ENCODE measurements at places on chromosomes 12 and 14.

GRCh38 chr12:19398376-19399363 is 40.6 kb upstream of the AEBP2 start:
- no peak for DNase-seq

DNA sequence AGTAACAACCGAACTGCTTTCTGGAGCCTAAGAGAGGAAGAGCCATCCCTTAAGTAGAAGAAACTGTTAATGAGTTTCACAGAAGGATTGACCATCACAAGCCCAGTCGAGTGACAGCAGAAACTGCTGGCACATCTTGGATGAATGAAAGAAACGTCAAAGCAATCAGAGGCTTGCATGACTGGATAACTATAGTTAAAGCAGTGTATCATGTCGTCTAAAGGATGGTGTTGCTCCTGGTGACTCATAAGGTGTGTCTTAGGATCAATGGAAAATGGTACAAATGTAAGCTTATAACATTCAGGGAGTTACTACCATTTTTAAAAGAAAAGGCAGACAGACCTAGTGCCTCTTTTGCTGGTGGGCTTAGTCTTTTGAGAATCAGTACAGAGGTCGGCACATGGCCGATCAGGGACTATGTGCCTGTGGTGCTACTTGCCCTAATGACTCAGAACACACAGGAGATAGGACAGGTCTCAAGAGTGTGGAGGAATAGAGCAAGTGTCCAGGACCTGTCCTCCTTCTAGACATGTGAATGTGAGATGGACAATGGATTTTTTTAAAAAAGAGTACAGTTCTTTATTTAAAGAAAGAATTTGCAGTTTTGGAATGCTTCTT is 55.7 kb downstream of the TMX1 start:
- no peak for DNase-seq

GRCh38 chr12:128259556-128260070 is 7.4 kb upstream of the TMEM132C start:
- DNase-seq = no peak

GRCh38 chr12:99388671-99389195 is 258.8 kb upstream of the GARIN6 start:
- DNase-seq = no peak

GRCh38 chr12:124964836-124965462 is 24.0 kb downstream of the DHX37 start:
- DNase-seq = no peak

- no peak for DNase-seq
These were observed 590.5 kb upstream of the LRFN5 start for GRCh38 chr14:41016213-41016612.

DNA sequence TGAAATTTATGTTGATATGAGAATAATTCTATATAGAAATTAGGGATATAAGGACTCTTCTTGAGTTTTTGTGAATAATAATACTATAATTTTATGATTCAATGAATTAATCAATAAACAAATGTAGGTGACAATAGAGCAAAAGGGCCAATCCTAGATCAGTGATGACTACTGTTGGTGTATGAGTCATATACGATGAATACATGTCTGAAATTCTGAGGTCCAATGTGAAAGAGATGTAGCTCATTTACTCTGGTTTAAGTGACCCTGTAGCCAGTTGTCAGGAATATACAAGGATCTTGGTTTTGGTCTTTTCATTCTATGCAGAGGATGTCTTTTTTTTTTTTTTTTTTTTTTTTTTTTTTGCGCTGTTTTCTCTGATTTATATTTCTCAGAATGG is 72.1 kb upstream of the RTL1 start:
- no peak for DNase-seq

DNA sequence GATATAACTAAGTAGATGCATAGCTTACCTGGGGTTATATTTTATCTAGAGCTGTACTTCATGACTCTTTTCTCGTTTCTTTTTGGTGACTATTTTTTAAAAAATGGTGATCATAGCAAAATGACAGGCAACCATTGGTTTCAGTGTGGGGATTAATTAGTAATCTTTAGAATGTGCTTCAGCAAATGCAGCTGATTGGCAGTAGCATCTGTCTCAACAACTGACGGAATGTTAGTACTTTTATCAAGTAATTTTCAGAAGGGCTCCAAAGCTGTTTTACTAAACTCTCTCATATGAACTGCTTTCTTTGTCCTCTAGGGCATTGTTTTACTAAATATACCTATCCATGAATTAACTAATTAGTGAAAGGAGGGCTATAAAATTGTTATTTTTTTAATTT is 117.6 kb downstream of the TRMT5 start:
- DNase-seq = no peak

GRCh38 chr12:132450418-132451171 is 39.4 kb upstream of the FBRSL1 start:
- DNase-seq = no peak

- no peak for DNase-seq
These were observed 114.5 kb downstream of the PHLDA1 start for GRCh38 chr12:75917083-75917482.

- no peak for DNase-seq
These were observed 113.0 kb downstream of the AACS start for GRCh38 chr12:125178222-125178621.

DNA sequence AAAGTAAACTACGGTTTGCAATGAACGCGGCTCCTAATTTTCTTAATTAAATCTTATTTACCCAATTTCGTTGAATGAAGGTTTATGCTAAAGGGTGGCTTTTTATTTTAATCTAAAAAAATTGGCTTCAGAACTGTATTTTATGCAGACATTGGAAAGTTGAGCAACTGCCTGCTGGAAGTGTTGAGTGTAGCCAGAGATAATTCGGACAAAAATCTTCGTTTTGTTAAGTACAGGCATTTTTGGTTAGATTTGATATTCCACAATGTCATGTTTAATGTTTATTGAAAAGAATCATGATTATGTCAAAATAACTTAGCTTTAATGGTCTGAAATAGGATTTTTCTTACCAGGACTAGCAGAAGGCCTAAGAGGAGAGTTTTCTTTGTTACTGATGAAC is 875 bp downstream of the IRAK3 start:
- no peak for DNase-seq

GRCh38 chr12:105057174-105057573 is 27.1 kb downstream of the ALDH1L2 start:
- no peak for DNase-seq

DNA sequence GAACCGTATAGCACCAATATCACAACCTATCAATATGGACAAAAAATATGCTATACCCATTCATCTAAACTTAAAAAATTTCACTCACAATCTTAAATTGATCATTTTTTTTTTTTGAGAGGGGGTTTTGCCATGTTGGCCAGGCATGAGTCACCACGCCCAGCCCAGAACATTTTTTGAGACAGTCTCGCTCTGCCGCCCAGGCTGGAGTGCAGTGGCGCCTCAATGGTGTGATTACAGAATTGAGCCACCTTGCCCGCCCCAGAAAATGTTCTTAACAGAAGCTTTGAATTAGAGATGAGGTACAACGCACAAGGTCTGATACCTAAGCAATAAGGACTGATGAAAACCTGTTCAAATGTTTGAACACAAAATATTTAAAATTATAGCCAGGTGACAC is 15.8 kb upstream of the ATP5F1B start:
- no peak for DNase-seq

DNA sequence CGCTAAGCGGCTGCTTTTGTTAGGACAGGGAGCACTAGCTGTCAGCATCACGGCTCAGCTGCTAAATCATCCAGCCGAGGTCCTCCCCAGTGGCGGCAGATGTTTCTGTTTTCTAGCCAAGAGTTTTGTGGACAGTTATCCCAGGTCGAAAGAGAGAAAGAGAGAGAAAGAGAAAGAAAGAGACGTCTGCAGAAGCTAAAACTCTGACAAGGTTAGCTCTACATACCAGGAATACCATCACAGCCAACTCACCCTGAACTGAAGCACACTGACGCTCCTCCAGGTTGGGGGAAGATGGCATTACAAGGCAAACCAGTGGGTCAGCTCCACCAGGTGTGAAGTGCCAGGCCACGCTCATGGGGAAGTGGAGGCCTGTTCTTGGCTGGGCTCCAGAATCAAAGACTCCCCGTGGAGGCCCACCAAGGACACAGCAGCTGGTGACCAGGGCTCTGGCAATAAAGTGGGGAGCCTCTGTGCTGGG is 64.9 kb upstream of the DICER1 start:
- no peak for DNase-seq

DNA sequence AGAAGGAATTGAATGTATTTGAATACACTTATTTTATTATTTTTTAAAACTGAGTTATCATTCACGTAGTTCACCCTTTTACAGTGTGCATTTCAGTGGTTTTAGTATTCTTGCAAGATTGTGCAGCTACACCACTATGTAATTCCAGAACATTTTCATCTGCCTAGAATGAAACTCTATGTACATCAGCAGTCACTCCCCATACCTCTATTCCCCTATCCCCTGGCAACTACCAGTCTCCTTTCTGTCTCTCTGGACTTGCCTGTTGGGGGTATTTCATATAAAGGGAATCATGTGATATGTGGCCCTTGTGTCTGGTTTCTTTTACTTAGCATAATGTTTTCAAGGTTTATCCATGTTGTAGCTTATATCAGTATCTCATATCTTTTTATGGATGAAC is 96.8 kb downstream of the BORCS5 start:
- DNase-seq = no peak

DNA sequence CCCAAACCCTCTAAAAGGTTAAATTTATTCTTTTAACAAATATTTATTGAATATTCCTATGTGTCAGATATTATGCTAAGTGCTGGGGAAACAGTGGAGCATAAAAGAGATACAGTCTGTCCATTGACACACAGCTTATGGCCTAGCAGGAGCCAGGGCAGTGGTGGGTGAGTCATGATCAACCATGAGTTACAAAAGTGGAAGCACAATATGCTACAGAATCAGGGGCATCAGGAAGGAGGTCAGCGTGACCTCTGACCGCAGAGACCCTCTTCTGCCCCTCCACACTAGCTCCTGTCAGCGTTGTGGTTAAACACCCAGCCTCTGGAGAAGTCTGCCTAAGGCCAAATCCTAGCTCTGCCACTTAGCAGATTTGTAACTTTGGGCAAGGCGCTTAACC is 4.7 kb upstream of the PPP1R1A start:
- no peak for DNase-seq

DNA sequence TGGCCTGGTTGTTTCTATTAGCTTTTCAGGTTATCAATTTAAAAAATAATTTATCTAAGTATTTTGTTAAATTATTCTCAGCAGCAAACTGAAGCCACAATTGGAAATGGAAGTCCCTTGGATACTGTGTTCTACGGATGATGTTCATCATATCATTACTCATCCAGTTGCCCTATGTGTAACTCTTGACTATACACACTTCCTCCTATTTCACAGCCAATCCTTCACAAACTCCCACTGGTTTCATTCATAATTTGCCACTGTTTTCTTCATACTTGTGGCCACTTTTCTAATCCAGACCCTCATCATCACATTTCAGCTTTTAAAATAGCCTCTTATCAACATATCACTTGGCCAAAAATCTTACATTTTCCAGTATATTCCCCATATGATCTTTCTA is 84.0 kb downstream of the CATSPERB start:
- DNase-seq = no peak

- no peak for DNase-seq
These were observed 11.6 kb downstream of the RNASE10 start for GRCh38 chr14:20516921-20517320.

DNA sequence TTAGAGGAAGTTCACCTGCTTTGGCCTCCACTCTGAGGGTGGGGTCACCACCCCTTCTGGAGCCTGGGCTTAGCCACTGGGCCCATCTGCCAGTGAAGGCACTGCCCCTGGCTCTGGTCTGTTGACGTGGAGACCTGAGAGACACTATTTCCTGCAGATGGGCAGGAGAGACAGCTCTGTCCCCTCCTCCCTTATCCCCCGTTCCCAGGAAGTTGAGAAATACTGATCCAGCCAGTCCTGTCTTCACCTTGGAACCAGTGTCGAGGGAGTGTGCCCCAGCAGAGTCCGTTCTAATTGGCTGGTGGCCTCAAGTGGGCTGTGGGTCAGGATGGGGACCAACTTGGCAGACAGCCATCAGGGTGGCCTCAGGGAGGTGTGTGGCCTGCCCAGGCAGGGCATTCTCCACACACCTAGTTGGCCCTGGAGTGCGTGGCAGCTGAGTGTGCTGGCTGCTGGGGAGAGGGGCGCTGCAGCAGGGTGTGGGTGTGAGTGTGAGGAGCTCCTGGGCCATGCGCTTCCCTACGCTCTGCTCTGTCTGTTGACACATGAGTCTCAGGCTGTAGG is 25.4 kb downstream of the CLSTN3 start:
- no peak for DNase-seq

- no peak for DNase-seq
These were observed 131.0 kb upstream of the AMIGO2 start for GRCh38 chr12:47210776-47211175.

- DNase-seq = no peak
These were observed 211.3 kb downstream of the AACS start for GRCh38 chr12:125276567-125276966.

- DNase-seq = no peak
These were observed 456.9 kb upstream of the SYT1 start for GRCh38 chr12:78407722-78408121.

GRCh38 chr14:81132468-81132867 is 88.3 kb downstream of the GTF2A1 start:
- no peak for DNase-seq

- DNase-seq = no peak
These were observed 3.0 kb downstream of the MIS18BP1 start for GRCh38 chr14:45249856-45250575.

- no peak for DNase-seq
These were observed 134.4 kb upstream of the GRIP1 start for GRCh38 chr12:66813137-66813892.

DNA sequence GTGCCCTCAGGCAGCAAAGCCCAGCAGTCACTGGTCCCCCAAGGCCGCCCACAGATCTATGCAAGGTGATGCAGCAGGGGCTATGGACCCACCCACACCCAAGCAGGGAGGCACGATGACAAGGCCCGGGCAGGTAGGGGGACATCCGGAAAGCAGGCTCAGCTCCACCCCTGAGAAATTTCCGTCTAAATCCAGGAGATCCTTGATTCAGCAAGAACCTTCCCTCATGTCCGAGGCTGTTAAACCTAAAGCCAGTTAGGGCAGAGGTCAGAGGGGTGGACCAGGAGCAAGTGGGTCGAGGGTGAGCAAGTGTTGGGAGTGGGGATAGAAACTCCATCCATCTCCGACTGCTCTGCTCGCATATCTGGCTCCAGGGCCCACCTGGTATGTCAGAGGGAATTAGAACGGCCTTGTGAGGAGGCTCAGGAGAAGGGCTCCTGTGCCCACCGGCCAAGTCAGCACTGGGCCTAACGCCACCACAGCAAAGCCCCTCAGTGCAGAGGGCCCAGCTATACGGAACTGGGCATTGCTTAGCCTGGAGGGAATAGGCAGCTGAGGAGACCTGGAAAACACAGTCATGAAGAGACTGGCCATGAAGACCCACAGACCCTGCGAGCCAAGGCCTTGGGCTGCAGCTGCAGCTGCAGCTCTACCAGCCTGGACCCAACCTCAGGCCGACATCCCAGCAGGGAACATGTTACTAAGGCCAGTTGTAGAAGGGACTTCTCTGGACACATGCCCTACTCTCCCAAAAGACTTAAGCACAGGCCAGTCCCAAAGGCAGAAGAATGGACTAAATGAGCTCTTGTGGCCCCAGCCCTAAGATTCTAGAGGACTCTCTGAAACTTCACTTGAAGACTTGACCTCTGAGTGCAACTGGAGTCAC is 34.3 kb downstream of the DAD1 start:
- no peak for DNase-seq
